ENCODE measurements at places on chromosomes 5 and 9.

DNA sequence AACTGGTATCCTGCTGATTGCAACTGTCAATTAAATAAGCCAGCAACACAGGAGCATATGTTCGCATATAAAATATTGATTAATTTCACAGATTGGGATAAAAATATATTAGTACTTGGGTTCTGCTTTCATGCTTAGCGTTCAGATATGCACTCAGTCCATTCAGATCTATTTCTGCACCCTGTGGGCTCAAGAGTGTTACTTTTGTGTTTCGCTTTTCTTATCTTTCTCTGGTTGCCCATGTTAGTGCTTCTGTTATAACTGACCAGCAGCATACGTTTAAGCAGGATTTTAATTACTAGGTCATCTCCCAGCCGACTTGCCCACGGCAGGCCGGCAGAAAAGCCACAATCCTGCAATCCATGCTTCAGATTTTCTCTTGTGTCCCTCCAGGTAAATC lies 289.1 kb downstream of the EBF1 start:
- DNase-seq, result no peak

- DNase-seq, result no peak
Observed at GRCh38 chr5:150573216-150573615, 65.3 kb downstream of the NDST1 start.

DNA sequence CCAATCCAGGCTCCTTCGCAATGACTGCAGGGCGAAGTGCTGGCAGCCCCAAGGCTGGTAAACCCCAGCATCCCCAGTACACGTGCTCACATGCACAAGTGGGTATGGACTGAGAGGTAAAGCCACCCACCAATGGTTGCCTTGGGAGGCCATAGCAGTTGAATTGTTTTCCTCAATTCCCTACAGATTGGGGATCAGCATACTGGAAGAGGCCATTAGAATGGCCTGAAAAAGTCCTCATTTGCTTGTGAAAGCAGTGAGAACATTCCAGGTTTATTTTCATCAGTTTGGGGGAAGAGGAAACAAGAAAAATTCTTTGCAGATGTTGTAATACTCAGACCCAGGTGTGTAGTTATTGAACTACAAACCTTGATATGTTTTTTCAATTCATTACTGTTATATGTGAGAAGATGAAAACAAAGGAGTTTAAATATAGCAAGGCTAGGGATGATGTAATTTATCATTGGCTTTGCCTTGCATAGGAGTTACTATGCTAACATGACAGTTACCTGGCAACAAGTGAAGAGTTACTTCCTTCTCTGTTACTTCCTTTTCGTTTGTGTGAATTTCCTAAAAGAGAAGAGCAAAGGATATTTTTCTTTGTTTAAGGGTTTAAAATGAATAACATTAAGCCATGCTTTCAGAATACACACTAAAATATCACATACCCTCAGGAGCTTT lies 36.4 kb downstream of the MTMR12 start:
- DNase-seq, result peak; percentile 26

- DNase-seq, result peak; percentile 34
Observed at GRCh38 chr9:137669261-137669672, 50.5 kb downstream of the EHMT1 start.

DNA sequence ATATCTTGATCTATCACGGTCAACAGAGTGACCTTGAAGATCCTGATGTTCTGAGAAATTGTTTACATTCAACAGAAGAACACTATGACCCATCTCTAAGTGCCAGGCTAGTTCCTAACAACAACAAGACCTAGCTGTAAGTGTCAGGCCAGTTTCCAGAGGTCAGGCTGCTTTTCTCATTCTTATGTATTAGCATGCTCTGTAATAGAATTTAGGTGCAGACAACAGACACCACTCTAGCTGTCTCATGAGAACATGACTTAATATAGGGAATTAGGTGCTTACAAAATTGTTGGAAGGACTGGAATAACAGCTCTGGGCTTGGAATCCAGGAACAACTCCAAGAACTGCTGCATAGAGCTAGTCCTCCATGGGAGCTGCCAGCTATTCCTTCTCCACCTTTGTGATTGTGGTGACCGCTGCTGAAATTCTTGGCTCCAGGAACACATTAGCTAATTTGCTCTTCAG lies 138.7 kb downstream of the SNX18 start:
- no peak for DNase-seq

DNA sequence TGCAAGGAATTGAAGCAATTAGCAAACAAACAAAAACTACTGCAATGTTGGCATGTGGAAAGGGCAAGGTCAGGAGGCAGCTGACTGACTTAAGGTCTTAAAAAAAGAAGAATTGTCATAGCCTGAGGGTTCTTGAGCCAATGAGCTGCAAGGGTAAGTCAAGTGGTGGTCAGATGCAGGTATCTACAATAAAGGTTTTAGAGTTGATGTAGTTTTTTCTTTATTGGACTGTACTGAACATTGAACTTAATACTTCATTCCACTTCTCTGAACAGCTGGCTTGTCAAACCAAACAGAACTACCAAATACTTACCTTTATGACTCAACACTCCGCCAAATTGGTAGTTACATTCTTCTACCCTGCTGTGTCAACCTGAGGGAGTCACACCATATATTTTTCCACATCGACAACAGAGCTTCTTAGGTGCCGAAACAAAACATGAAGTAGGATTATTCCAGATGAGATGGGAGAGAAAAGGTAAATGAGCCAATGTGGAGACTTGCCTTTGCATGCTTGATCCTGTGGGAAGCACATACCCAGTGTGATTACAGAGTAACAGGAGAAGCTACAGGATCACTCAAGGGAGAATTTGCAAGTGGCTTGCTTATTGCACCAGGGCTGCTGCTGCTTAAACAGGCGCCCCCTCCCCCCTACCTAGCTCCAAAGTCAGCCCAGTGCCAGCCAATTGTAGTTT lies 35.3 kb downstream of the EQTN start:
- DNase-seq, result no peak

DNA sequence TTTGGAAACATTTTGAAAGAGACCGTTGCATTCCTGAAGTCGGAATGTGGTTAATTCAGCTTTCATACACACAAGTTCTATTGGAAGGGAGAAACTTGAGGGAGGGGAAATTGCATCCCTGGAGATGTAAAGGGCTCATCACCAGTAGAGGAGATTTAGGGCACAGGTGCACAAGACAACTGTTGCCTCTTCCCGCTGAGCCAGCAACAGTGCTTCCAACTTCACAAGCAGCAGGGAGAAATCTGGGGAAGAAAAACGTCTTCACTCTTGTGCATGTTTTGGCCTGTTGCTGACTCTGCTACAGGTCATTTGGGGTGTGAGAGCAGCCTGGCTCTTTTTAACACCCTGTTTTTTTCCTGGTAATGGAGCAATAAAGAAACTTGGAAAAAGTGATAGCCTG lies 277.9 kb downstream of the GAS1 start:
- DNase-seq, result no peak

- no peak for DNase-seq
Observed at GRCh38 chr5:2249026-2249425, 366.3 kb upstream of the IRX4 start.

DNA sequence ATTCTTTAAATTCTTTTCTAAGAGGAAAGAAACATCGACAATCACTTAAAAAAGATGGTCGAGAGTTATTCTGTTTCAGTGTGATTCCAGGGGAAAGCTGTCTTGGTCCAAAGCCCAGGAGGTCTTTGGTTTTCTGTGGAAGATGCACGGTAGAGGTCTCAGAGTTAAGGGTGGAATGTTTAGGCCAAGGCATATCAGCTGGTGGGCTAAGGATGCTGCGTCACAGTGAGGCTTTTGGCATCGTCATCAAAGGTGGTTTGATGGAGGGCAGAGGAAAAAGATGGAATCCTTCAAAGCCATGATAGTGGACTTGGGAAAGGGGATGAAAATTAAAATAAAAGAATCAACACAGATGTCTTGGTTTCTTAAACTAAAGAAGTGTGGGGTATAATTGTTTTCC lies 137.3 kb upstream of the ANKH start:
- DNase-seq, result no peak

DNA sequence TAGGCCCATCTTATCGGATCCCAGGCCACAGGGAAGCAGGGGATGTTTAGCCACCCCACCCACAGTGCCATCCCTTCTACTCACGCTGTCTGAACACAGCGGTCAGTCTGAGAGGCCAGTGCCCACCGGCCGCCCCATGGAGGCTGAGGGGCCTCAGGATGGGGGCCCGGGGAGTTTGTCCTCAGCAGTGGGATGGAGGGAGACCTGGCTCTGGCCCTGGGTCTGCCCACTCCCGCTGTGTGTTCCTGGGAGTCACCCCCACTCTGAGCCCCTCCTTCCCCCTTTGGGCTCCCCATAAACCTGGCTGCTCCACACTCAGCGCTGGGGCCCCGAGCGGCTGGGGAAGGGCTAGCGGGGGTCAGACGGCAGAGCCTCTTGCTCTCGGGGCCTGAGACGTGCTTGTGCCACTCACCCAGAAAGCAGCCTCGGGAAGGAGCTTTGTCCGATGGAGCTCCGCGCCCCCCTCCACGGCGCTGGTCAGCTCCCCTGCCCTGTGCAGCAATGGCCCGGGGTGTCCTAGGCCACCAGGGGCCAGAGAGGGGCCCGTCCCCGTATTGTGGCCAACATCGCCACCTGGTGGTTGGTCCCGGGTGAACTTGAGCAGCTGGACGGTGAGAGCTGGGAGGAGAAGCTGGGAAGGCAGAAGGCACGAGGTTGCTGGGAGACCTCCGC lies 10.9 kb upstream of the LAMC3 start:
- peak; percentile 79 for DNase-seq

DNA sequence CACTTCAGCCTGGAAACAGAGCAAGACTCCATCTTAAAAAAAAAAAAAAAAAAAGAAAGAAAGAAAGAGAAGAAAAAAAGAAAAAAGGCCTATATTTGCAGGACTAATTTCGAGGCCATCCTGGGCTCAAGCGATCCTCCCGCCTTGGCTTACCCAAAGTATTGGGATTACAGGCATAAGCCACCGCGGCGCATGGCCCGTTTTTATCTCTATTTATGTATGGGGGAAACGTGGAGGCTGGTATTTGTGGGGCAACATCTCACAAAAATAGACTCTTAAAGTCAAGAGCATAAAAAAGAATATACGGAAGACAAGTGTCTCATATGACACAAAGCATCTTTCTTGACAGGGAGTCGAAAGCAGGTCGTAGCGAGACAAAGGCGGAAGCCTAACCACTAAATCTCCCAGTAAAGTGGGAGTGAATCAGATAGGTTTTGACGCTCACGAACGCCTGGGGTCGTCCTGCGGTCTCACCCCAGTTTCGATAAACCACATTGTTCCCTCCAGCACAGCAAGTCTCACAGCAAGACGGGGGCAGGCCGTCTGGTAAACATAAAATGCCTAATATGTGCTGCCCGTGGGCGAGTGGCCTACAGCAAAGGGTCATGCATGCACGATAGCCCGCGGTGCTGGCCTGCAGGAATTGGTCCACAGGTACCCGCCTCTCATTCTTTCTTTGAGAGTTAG lies 1.8 kb upstream of the TRIM41 start:
- no peak for DNase-seq

DNA sequence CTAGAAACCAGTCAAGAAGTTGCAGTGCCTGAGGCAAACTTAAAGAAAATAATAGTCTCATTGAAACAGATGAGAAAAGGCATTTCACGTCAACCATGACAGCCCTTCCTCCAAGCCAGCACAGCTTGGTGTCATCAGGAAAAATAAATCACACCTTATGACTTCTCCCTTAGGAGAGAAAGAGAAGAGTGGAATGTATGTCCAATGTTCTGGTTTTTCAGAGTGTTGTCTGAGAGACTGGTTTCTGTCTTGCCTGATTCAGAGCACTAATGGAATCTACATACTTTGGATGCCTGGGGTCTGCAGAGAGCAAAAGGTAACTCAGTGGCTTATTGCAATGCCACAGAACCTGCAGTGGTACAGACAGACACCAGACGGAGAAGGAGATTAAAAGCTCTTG lies 105.5 kb upstream of the PDE4D start:
- peak; percentile 27 for DNase-seq

- no peak for DNase-seq
Observed at GRCh38 chr9:6634444-6634843, 11.1 kb downstream of the GLDC start.

GRCh38 chr5:33129309-33129708 lies 311.5 kb upstream of the TARS1 start:
- DNase-seq, result no peak

DNA sequence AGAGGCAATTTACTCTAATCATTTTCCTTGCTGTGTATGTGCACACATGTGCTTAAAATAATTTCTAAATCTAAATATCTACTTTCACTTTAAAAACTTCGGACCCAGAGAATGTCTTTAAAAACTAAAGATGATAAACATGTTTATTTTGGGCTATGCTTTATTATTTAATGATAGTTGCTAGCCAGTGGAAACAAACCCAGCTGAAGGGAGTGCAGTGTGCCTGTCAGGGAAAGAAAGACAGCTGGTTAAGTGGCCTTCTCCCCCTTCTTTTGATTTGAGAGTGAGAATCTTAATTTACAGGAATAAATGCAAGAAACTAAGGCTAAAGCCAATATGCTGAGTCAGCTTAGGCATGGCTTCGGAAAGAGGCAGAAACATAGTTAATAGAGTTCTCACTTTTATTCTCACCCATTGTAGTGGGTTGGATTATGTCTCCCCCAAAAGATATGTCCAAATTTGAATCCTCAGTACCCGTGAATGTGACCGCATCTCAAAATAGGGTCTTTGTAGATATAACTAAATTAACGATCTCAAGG lies 111.4 kb downstream of the DCP2 start:
- DNase-seq, result no peak

- no peak for DNase-seq
Observed at GRCh38 chr5:103645816-103646215, 83.2 kb upstream of the NUDT12 start.

GRCh38 chr9:10232352-10232930 lies 380.4 kb downstream of the PTPRD start:
- DNase-seq, result peak; percentile 6

DNA sequence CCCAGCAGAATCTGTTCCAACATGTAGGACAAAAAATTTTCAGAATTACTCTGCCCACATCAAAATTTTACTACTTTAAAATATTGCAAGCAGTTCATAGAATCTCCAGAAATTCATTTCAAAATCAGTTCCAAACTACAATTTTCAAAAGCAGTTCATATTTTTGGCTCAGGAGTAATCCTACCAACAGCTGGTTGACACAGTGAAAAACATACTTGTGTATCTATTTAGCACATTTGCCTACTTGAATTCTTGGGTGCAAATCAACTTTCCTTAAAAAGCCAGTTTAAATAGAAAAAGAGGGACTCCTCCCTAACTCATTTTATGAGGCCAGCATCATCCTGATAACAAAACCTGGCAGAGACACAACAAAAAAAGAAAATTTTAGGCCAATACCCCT lies 31.5 kb downstream of the SOX30 start:
- no peak for DNase-seq

DNA sequence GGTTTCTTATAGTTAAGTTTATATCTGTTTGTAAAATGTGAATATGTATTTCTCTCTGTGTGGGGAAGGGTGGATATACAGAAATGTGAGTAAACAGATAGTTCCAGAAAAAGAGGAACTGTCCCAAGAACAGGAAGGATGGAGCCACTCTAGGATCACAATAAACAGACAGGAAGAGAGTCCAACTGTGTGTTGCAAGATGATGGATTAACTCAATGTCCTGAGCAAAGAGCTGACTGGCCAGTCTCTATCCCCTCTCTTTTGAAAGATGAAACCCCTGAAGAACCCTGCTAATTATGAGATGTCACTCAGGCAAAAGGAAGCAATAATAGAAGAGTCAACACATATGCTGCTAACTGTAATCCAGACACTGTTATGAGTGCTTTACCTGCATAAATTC lies 202.7 kb downstream of the SEMA6A start:
- no peak for DNase-seq

GRCh38 chr5:148364343-148364742 lies 19.4 kb upstream of the FBXO38 start:
- no peak for DNase-seq

GRCh38 chr5:58764199-58764598 lies 181.3 kb downstream of the RAB3C start:
- peak; percentile 18 for DNase-seq
